Ascending aorta (tissue), 2 donors: ENCODE measurements at places on chromosomes 13 and 19.

DNA sequence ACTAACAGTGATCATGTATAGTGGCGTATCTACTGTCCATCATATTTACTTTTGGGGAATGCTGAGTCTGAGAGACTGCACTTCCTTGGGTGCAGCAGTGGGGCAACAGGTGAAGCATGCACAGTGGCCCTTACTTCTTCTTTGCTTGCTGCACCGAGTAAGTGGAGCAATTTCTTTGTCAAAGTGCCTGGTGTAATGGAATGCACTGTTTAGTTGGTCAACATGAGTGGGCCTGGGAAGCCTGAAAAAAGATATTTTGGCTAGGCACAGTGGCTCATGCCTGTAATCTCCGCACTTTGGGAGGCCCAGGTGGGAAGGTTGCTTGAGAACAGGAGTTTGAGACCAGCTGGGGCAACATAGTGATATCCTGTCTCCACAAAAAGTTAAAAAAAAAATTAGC is 94.9 kb downstream of the OLFM4 start:
- no peak overlapping the region for H3K27ac ChIP-seq
- H3K36me3 ChIP-seq, result no peaks in the 10 kb centered on the region
- no peaks in the 10 kb centered on the region for H3K4me1 ChIP-seq
- H3K27me3 ChIP-seq, result no peaks in the 10 kb centered on the region
- DNase-seq, result no peak

DNA sequence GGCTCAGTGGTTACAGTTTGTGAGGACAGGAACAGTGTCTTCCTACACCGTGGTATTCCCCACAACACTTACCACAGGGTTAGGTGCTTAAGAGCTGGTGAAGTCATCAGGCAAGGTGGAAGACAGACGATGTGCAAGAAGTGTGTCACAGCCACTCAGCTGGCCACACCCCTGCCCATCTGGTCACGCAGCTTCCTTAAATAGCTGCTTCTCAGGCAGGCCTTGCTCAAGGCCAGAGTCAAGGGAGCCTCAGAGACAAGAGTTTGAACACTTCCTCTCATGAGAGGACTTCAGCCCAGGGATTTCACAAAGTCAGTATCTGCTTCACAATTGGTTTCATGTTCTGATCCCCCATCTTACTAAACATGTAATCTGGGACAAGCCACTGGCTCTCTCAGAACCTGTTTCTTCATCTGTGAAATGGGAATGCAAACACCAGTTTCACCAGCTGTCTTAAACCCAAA is 80.3 kb upstream of the FRY start:
- peak; percentile 50 for DNase-seq
- H3K36me3 ChIP-seq, result peaks cover 12% of the 10 kb centered on the region
- H3K27ac ChIP-seq, result no peak overlapping the region
- no peaks in the 10 kb centered on the region for H3K27me3 ChIP-seq
- H3K4me1 ChIP-seq, result no peaks in the 10 kb centered on the region
- H3K4me3 ChIP-seq, result no peak overlapping the region

DNA sequence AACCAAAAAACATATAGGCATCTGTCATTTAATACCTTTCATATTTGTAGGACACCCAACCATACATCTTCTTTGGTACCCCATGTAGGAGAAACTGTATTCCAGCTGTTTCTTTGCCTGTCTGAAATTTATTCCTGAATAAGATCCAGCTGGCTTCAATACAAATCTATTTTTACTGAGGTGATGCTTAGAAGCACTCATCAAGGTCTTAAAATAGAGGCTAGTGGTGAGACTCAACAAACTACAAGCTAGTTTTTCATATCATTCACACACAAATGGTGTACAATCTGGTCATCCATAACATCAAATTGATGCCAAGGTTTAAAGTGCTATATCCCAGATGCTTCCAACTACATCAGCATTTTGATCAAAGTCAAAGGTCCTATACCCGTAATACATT is 1071.3 kb upstream of the MIR17HG start:
- no peak for DNase-seq
- no peak overlapping the region for H3K4me3 ChIP-seq
- H3K27me3 ChIP-seq, result no peaks in the 10 kb centered on the region
- H3K27ac ChIP-seq, result no peak overlapping the region

GRCh38 chr19:16085115-16085514 is 8.8 kb downstream of the TPM4 start:
- H3K36me3 ChIP-seq, result peaks cover 100% of the 10 kb centered on the region
- no peaks in the 10 kb centered on the region for H3K27me3 ChIP-seq
- H3K4me1 ChIP-seq, result peaks cover 58% of the 10 kb centered on the region
- no peak for DNase-seq
